ENCODE measurements at places on chromosomes 6 and 20.

- H3K27ac ChIP-seq, result no peak overlapping the region
- no peak for DNase-seq
- no peak overlapping the region for H3K4me3 ChIP-seq
- H3K27me3 ChIP-seq, result no peaks in the 10 kb centered on the region
Observed at GRCh38 chr6:19976411-19977129, 139.4 kb downstream of the ID4 start.

GRCh38 chr20:10495173-10495572, 60.1 kb downstream of the SLX4IP start:
- no peaks in the 10 kb centered on the region for H3K27me3 ChIP-seq
- DNase-seq, result no peak
- no peak overlapping the region for H3K4me3 ChIP-seq

DNA sequence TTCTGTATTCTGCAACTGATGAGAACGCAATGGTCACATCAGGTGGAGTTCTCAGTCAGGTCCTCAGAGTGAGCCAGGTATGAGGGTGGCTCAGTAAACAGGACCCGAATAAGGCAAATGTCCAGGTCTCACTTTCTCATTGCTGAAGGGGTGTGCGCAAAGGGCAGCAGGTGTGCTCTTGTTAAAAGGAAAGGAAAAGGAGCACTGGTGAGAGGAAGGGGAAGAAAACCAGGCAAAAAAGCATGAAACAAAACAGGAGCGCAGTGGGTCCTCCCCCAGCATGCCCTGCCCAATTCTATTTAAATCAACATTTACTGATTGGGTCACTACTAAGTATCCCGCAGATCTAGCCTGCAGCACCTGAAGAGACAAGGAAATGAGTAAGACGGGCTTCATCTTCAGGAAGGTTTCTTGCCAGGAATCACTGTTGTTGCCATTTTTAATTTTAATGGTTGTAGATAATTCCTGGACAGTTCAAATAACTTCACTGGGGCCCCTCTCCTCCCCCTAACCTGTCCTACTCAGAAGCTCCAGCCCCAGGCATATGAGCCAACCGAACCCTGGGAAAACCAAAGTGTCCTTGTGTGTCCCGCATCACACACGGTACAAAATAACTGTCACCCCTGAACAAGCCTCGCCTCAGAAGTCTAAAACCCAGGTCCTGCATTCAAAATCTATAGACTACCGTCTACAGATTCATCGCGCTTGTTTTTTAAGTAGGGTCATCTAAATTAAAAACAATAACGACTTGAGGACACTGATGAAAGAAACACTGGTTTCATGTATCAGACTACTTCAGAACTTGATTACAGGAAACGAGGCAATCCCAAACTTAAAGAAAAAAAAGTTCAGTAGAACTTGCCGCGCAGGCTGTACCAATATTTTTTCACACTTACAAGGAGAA, 980 bp downstream of the MBOAT1 start:
- peaks cover 3% of the 10 kb centered on the region for H3K27me3 ChIP-seq
- no peak for DNase-seq
- H3K36me3 ChIP-seq, result no peaks in the 10 kb centered on the region
- H3K4me3 ChIP-seq, result peak overlapping the region; percentile 86
- H3K4me1 ChIP-seq, result peaks cover 55% of the 10 kb centered on the region
- peak overlapping the region; percentile 88 for H3K27ac ChIP-seq

GRCh38 chr6:30060606-30061091, 416 bp upstream of the POLR1H start:
- peak; percentile 63 for DNase-seq
- H3K4me3 ChIP-seq, result peak overlapping the region; percentile 97
- H3K36me3 ChIP-seq, result peaks cover 69% of the 10 kb centered on the region

DNA sequence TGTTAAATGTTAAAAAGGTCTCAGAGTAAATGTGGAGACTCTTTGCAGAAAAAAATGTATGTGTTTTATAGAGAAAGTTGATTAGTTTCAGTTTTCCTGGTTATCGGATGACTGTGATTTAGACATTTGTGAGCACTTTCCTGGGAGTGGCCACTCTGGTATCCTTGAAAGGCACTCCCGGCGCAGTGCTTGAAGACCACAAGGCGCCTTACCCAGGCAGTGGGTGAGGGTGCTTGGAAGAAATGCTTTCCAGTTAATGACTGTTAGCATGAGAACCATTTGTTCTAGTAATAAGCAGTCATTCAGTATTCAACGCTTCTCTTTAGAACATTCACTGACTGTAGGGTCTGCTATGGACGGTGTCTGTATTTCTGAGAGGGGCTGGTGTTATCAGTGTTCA, 7.2 kb downstream of the CDS2 start:
- H3K4me1 ChIP-seq, result peaks cover 34% of the 10 kb centered on the region
- H3K27ac ChIP-seq, result no peak overlapping the region
- H3K4me3 ChIP-seq, result no peak overlapping the region
